ENCODE measurements at places on chromosomes 6 and 20.

GRCh38 chr6:119757467-119757866 lies 407.9 kb upstream of the MAN1A1 start:
- DNase-seq: no peak

GRCh38 chr6:151679081-151679480 lies 128.4 kb upstream of the ESR1 start:
- DNase-seq: no peak

DNA sequence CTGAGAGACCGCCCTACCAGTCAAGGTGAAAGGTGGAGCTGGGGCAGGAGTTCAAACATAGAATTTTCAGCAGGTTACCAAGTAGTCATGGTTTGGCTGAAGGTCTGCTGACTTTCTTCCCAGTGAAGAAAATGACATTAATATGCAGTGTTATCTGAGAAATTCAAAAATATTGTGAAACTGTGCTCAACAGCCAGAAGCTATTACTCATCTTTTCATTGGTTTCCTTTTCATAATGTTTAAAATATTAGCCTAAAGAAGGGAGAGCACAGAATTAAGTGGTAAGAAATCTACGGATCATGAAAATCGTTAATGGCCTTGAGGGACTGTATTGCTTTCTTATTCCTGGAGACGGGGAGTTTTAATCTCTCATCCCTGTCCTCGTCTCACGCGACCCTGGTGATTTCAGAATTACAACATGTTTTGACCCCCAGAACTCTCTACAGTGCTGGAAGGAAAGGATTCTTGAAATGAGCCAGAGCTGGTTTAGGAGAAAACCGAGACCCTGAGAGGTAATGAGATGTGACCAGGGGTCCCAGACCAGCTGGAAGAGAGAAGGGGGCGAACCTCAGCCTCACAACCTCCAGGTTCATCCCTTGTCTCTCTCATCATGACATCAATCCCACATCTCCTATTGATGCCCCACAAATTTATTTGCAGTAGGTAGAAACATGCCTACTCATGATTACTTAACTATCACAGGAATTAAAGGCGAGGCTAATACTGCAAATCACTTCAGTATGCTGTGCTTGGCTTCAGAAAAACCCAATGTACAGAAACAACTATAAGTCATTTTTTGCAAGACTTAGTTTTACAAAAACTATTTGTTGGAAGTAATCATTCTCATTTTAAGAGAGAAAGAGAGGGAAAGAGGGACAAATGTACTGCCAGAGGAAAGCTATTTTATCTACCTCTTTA lies 209.5 kb downstream of the FNDC1 start:
- no peak for DNase-seq

DNA sequence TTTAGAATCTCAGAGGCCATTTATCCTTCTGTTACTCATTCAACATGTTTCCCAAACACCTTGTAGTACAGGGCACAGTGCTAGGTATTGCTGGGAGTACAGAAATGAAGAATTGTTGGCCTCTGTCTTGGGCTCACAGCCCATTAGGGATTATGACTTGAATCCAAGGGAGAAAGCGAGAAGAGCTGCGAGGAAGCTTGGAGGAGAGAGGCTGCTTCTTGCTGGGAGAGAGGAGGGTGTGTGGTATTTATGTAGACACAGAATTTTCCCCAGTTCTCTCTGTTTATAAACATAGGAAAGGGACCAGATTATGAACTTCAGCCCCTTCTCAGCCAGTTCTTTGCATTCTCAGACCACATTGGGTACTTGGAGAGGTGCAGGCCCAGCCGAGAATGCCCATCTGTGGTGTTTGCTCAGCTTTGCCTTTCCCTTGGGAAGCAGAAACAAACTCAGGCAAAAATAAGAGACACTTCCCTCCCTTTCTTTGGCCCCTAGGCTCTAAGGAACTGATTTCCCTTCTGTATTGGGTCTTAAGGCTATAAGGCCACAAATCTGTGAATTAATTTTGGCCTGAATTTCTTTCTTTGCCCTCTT lies 17.9 kb downstream of the CHMP4B start:
- DNase-seq: no peak

DNA sequence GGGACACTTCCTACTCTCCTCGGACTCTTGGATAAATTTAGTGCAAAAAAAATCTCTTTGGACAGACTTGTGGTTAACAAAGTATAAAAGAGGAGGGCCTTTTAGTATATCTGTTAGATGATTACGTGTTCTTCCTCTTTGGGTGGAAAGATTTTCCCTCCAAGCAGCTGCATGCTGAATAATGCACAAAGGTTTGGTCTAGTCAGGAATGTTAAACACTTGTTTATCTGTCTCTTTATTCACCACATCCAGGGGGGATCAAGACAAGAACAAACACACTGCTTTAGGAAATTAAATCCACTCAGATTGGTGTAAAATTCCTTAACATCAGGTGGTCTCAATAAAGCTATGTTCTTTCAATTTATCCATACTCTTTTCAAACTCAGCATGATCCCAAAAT lies 260.9 kb upstream of the CHD6 start:
- no peak for DNase-seq

GRCh38 chr6:83038246-83038645 lies 27.4 kb downstream of the UBE3D start:
- DNase-seq: no peak

DNA sequence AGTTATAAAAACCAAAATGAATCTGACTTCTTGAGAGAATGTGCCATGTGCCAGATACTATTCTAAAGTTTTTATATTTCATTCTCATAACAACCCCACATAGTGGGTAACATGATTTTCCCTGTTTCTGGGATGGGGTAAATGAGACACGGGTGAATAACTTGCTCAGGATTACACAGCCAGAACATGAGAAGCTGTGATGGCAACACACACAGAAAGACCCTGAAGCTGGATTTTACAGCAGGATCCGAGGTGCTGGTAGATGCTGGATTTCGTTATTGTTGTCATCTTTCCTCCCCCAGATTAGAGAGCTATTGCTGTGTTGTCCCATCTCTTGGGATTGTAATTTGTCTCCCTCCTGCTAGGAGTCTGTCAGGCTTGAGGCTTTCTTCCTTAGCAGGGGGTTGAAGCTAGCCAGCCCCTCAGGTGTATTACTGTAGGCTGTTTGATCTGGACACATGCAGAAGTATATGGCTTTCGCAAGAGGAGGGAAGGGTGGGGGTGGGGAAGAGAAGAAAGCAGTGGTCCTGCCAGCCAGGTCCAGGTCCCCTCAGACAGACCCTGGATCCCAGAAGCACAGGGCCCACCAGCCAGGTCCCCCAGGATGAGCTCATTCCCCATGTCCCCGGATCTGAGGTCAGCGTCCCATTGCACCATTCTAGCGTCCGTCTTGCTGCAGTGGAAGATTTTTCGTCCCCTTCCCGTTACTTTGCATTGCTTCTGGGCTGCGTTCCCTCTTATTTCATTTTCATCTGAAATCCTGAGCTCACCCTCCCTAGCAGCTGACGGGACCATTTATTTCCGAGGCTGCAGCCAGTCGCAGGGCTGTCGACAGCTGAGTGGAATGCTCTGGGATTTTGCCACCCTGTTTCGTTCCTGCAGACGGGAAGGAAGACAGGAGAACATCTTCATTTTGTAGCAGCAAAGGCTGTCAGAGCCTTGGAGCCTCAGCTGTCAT lies 7.3 kb upstream of the KCNG1 start:
- DNase-seq: no peak

- no peak for DNase-seq
Observed at GRCh38 chr6:138031850-138032249, 75.4 kb downstream of the PERP start.

GRCh38 chr20:45909817-45910669 lies 1.9 kb downstream of the PLTP start:
- no peak for DNase-seq

- no peak for DNase-seq
Observed at GRCh38 chr6:45054610-45055009, 273.5 kb upstream of the RUNX2 start.

DNA sequence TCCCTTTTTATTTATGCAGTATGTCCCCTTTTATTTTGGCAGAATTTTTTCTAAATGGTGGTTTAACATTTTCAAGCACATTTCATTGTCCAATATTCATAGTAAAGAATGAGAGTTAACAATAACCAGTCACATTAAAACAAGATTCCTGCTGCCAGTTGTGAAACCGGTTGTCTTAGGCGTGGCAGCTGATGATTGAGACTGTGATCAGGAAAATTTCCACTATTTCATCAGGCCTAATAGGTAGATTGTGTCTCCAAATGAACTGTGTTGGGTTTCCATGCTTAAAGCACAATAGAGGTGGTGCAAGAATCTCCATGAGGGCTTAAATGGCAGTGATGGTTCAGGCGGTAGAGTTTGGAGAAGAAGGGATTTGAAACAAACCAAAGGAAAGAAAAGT lies 15.3 kb downstream of the PRDM1 start:
- DNase-seq: no peak

DNA sequence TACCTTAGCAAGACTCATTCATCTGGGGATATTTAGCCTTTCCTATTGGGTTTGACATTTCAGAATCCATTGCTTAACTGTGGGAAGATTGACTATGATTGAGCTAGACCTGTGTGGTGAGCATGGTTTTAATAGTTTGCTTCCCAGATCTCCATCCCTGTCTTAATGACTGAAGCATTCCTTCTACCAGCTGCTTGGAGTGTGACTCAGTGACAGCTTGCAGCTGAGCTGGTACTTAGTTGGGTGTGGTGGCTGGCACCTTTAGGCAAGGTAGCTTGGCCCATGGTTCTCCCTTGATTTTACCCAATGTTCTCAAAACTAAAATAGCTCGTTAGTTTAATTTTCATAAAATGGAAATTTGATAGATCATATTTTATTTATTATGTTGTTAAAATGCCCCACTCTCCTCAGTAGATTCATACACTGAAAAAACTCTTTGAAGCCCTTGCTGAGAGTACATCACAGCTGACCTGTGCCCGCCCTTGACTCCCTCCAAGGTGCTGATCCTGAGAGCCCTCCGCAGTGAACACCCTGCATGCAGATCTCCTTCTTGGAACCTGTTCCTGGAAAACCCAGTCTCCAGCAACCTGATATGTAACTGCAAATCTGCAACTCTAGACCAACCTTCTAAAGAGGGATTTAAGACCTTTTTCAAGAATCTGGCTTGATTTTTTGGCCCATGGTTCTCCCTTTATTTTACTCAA lies 19.1 kb downstream of the DOK5 start:
- DNase-seq: no peak

- no peak for DNase-seq
Observed at GRCh38 chr6:117028256-117028655, 151.2 kb downstream of the RFX6 start.

DNA sequence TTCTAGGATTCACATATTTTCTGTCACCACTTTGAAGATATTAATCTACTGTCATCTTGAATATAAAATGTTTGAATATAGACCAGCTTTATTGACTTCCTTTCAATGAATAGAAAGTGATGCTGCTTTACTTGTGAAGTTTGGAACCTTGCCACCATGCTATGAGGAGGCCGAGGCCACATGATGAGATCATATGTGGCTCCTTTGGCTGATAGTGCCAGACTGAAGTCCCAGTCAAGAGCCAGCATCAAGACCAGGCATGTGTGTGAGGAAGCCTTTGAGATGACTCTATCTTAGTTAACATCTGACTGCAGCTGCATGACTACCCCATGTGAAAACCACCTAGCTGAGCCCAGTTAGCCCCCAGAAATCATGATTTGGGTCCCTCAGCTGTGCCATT lies 169.5 kb downstream of the OTOR start:
- no peak for DNase-seq

- DNase-seq: no peak
Observed at GRCh38 chr6:120274547-120274946, 925.0 kb upstream of the MAN1A1 start.

DNA sequence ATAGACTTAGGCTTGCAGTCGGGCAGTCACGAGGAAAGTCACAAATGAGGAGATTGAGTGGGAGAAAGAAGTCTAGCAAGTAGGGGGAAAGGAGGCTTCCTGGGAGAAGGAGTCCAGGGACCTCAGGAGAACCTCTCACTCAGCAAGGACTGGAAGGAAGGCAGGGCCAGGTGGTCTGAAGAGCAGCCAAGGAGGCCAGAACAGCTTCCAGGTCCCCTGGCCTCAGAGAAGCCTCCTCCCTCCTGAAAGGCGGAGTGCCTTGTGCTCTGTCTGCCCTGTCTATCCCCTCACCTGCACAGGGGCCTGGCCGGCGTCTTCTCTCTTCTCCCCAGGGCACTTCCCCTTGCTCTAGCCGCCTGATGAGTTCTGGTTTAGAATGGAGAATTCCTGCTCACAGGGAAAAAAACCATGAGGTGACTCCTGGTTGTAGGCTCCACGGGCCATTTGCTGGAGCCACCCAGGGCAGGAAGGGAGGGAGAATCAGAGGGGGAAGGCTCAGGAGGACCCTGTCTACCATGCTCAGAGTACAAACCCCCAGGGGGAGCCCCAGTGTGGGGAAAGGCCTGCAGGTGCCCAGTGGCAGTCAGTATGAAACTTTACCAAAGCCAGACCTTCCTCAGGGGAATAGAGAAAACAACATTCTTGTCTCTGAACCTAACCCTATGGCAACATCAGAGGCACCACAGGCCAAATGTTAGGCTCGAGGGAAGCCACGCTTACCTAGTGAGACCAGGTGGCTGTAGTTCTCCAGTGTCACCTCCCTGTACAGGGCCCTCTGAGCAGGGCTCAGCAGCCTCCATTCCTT lies 11.2 kb downstream of the ZNF337 start:
- DNase-seq: no peak

GRCh38 chr6:134436281-134436815 lies 118.4 kb upstream of the SGK1 start:
- DNase-seq: no peak

GRCh38 chr6:90720404-90720803 lies 133.5 kb upstream of the MAP3K7 start:
- no peak for DNase-seq

DNA sequence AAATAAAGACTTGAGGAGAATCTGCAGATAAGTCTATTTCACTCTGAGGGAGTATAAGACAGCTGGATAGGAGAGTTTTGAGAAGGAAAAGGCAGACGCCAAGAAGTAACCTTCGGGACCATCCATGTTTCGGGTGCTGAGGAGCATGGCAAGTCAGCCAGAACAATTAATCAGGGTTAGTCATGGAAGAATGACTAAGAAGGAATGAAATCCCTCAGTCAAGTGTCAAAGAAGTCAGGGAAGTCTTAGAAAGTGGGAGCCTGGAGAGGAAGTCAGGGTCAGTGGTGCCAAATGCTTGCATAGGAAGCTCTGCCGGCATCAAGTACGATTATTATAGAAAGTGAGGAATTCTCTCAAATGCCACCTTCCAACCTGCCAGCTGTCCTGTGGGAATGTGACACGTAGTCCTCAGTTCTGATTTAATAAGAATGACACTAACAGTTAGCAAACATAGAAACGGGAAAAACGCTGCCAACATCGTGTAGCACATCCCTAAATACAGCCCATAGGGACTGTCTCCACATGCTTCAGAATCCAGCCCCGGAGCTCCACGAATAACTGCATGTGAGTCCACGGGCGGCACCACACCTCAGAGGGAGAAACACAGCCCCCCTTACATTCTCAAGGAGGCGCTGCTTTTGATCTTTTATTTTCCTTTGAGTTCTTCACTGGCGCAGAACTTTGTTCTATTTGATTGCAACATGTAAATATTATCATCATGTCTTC lies 602.7 kb downstream of the PRKN start:
- no peak for DNase-seq

- DNase-seq: no peak
Observed at GRCh38 chr6:92166666-92167065, 1252.7 kb downstream of the EPHA7 start.

Measured in iPS DF 6.9 (cell line).